ENCODE measurements at places on chromosomes 3 and 15.
A peak's percentile ranks its signal among the peaks of the same experiment; 100 is the strongest.

DNA sequence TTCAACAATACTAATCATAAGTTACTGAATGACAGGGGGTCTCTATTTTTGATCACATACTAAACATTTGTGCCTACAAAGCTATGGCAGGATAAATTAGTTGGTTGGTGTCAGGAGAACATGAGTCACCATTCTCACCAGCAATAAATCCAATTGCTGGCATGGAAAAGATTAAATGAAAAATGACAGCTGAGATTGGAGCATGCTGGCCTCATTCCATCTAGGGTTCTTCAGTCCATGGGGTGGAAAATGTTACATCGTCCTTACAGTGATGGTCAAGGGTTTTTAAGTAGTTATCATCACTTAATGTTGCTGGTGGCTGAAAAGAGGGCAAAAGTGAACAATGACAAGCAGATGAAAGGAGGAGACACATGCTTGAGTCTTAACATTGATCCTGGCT, 180.1 kb upstream of the BCL6 start:
- no peak for DNase-seq

DNA sequence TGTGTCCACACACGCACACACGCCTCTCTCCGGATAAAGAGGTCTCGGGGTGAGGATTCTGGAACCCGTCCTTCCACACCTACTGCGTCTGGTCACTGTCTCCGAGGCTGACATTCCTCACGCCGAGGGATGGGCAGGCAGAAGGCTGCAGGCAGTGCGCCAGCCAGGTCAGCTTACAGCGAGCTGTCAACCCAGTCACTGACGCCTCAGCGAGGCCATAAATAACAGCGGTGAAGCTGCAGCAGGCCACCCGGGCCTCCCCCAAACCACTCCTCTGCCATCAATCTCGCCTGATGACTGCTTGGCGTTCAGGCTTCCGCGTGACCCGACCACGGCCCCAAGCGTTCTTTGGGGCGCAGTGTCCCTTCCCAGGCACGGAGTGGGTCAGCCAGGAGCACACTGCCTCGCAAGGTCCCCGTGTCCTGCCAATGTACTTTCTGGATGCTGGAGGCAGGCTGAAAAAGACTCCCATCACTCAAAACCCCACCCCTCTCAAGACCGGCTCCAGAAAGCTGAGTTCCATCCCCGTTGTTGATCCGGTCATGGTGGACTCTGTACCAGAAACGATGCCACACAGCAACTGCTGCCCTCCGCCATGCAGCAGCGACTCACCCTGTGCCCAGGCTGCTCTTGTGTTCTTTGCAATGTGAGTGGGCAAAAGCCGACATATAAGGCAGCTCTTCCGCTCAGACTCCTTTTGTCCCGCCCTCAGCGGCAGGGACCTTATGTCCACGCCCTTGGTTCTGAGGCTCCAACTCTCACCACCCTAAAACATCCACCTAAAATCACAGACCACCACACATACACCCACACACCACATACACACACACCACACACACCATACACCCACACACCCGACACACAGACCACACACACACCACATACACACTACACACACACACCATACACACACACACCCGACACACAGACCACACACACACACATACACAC, 27.1 kb downstream of the CPN2 start:
- DNase-seq: no peak

DNA sequence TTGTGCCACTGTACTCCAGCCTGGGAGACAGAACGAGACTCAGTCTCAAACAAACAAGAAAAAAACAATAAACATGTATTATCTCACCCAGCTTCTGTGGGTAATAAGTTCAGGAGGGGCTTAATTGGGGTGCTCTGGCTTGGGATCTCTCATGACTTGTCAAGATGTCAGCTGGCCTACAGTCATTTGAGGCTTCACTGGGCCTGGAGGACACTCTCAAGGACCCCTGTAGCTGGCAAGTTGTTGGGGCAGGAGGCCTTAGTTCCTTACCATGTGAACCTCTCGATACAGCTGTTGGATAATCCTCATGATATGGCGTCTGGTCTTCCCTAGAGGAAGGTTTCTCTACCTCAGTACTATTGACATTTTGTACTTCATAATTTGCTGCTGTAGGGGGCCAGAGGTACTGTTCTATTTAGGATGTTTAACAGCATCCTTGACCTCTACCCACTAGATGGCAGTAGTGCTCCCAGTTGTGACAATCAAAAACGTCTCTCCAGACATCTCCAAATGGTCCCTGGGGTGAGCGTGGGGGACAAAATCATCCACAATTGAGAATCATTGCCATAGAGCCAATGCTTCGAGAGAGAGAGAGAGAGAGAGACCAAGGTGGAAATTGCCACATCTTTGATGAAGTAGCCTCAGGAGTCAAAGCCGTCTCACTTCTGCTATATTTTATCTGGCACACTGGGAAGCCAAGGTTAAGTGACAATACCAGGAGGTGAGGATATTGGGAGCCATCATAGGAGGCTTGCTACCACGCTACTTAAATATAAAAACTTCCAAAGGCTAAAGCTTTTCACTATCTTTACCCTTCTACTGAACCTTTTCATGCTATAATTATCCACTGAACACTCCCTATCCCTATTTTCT, 23.9 kb upstream of the SLTM start:
- DNase-seq: peak; percentile 12

GRCh38 chr3:5332270-5332956, 144.9 kb downstream of the EDEM1 start:
- no peak for DNase-seq

GRCh38 chr3:50385754-50386153, 26.4 kb upstream of the TMEM115 start:
- DNase-seq: no peak

- DNase-seq: no peak
Measured at GRCh38 chr15:80433836-80434235, 29.7 kb downstream of the ARNT2 start.

- DNase-seq: peak; percentile 59
Measured at GRCh38 chr15:34366271-34367065, 528 bp downstream of the LPCAT4 start.

DNA sequence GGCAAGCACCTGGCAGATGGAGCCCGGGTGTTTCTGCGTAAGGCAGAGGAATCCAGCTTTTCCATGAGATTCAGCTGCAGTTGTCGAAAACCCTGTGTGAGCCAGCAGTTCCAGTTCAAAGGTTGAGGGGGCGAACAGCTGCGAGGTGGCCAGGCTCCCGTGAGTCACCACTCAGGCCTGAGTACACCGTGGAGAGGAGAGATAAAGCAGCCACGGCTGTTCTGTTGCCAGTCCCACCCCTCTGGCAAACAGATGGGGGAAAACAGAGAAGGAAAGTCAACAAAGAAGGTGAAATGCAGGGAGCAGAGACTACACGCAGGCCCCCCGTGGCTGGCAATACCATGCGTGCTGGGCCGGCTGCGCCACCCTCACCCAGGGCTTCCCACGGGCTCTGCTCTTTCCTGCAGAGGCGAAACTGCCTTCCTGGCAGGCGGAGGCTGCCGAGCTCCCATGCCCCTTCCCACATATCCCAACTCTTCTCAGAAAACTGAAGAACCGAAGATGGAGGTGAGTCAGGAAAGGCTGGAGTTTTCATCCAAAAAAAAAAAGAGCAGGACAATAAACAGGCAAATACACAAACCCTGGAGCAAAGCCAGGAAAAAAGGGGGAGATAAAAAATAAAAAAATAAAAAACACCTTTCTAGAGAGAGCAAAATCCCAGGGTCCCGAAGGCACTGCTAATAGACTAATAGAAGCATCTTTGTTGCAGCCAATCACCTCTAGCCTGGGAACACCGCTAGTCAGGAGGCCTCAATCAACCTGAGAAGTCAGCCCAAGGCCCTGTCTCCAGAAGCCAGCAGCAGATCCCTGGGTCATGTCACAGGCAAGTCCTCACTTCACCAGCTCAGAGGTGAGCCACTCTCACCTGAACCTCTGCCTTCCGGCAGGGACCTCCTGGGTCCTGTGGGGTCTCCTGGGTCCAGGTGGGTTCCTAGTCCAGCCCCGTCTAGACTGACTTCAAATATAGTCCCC, 37.7 kb downstream of the FAM174B start:
- DNase-seq: no peak

DNA sequence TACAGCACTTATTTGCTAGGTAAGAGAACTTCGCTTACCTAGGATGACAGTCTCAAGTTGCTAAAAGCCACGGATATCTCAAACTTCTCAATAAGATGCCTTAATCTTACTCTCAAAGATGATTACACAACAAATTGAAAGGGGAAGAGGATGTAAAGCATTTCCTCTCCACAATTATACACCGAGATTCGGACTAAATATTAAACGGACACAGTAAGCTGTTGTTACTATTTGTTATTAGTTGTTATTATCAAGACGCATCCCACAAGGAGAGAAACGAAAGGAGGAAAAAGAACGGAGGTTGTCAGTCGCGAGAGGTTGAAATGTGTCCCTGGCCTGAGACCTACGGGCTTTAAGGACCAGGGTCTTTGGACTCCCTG, 660 bp downstream of the ZNF106 start:
- DNase-seq: no peak

GRCh38 chr15:40352281-40352901, 1.6 kb downstream of the PHGR1 start:
- DNase-seq: no peak

- no peak for DNase-seq
Measured at GRCh38 chr15:77002954-77003912, 8.3 kb downstream of the PSTPIP1 start.

- no peak for DNase-seq
Measured at GRCh38 chr15:51840692-51841091, 11.2 kb downstream of the TMOD3 start.

DNA sequence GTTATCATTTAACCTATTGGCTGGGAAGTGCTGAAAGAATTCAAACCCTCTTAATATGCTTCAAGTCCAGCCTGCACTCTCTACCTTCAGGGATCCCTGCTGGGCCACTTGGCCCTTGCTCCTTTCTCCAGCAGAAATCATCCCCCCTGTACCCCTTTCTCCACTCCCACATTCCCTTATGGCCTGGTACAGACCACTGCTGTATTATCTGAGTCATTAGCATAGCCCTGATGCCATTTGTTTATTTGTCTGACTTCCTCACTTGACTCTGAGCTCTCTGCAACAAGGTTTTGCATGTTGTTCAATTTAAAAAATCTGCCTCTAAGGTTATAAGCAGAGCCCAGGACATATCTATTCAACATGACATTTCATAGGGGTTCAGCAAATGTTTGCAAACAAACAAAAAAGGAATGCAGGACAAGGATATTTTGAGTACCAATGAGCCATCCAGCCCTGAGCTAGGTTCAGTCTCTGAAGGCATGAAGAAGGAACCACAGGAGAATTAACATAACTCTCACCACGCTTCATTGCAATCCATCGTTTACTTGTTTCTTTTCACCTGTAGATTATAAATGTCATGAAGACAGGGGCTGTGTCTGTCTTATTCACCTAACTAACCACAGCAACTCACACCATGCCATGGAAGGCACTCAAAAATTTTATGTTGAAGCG, 26.6 kb upstream of the HES1 start:
- DNase-seq: no peak

- DNase-seq: no peak
Measured at GRCh38 chr3:67685499-67685898, 31.1 kb upstream of the SUCLG2 start.

DNA sequence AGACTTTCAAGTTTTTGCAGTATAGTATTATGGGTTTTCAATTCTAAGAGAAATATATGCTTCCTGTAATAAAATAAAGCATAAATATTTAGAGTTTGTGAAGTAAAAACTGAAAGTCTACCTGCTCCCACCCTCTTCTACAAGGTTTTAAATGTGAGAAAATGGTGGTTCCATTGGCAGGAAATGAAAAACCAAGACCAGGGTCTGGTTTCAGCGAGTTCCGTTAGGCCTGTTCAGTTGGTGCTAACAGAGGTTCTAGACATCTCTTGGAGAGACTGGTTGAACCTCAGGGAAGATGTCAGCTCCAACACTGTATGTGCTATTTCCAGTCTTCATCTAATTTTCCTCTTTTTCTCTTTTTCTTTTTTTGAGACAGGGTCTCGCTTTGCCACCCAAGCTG, 11.8 kb upstream of the MYO1E start:
- DNase-seq: no peak

GRCh38 chr15:58551084-58551763, 119.4 kb downstream of the LIPC start:
- DNase-seq: no peak

DNA sequence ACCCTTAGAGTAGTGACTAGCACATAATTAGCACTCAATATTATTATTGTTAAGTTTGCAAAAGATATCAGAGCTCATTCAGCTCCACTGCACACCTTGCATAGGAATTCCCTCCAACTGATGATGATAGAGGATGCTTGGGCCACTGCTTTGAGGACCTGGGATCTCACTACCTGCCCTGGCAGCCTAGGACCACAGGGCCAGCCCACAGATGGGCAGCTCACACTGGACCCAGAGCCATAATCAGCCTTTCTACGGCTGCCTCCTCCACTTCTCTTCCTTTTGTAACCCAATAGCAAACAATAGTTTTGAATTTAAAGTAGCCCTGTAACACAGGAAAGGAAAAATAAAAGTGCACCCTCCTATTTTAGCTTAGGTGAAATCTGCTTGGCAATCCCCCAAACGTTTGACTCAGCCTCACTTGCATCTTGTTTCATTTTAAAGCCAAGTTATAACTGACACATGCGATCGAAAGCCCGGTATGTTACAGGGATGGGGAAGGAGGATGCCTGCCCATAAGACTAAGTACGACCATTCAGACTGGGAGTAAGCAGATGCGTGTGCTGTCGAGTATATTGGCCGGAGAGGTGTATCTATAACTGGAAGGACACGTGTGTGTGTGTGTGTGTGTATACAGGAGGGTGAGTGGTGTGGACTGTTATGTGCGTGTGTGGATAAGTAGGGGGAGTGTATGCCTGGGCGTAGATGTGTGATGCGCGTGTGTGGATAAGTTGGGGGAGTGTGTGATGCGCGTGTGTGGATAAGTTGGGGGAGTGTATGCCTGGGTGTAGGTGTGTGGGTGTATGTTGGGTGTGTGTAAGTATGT, 65.9 kb downstream of the CPN2 start:
- DNase-seq: no peak

DNA sequence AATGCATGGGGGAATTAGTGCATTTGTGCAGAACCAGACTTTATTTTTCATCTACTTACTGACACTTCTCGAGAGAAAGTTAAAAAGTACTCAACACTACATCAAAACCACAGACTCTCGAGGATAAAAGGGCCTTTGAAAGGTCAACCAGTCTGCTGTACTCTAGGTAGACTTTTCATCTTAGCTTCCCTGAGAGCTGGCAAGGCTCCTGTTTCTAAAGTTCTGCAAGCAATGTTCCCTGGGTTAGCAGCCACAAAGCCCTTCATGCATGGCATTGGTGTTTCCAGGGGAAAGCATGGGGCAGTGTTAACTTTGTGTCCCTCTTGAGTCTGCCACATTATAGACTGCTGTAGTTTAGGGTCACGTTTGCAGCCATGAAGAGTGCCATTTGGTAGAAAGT, 106.4 kb upstream of the PFN2 start:
- DNase-seq: no peak

- no peak for DNase-seq
Measured at GRCh38 chr15:72136170-72137051, 18.2 kb downstream of the SENP8 start.

DNA sequence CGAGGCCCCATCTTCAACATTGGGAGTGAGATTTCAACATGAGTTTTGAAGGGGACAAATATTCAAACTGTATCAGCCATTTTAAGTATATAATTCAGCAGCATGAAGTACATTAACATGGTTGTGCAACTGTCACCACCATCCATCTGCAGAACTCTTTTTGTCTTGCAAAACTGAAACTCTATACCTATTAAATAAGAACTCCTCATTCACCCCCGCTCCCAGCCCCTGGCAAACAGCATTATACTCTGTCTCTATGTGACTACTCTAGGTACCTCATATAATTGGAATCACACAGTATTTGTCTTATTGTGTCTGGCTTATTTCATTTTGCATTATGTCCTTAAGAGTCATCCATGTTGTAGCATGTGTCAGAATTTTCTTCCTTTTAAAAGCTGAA, 110.1 kb downstream of the MAP2K5 start:
- no peak for DNase-seq

GRCh38 chr15:60620708-60621107, 141.8 kb upstream of the ICE2 start:
- DNase-seq: no peak

Measured in NCI-H510A (cell line).